ENCODE measurements at places on chromosomes 1 and 21. TPM values are rescaled to one million over a fixed set of nuclear protein-coding genes. Genes with fewer than 3 reads are reported as not detected.

The KRTAP10-2 gene
- total RNA-seq, result not detected

The OVAAL gene
- total RNA-seq, result not detected

The EXTL1 gene
- total RNA-seq, result 0.20 TPM

The DIO1 gene
- total RNA-seq, result not detected

The ETV3L gene
- total RNA-seq, result not detected

The ADGRL2 gene
- 378 TPM for total RNA-seq

The FCRLB gene
- 1.6 TPM for total RNA-seq

The IFNAR1 gene
- 49.9 TPM for total RNA-seq

The HEYL gene
- 0.30 TPM for total RNA-seq

The PTCH2 gene
- 0.33 TPM for total RNA-seq

The PPIAL4G gene
- total RNA-seq, result not detected

The SPRR5 gene
- total RNA-seq, result not detected

The TSPEAR gene
- not detected for total RNA-seq

The GMEB1 gene
- 8.4 TPM for total RNA-seq

The IVL gene
- total RNA-seq, result not detected

The KRTAP19-2 gene
- not detected for total RNA-seq

The LGR6 gene
- not detected for total RNA-seq

The TRAF3IP3 gene
- not detected for total RNA-seq

The C8B gene
- total RNA-seq, result not detected

The SEMA4A gene
- total RNA-seq, result 1.6 TPM

The ALX3 gene
- total RNA-seq, result not detected

The DNALI1 gene
- total RNA-seq, result 3.9 TPM

The ERG gene
- total RNA-seq, result 26.9 TPM

The FMN2 gene
- total RNA-seq, result 21.0 TPM

The CRP gene
- total RNA-seq, result not detected

The RNF186 gene
- not detected for total RNA-seq

The NRDC gene
- total RNA-seq, result 109 TPM

The SPRR2B gene
- total RNA-seq, result not detected

The ELAPOR1 gene
- total RNA-seq, result 0.39 TPM

The DENND4B gene
- total RNA-seq, result 28.8 TPM

The BTBD8 gene
- total RNA-seq, result 2.1 TPM

The AHCTF1 gene
- total RNA-seq, result 28.6 TPM

The FAM43B gene
- 0.13 TPM for total RNA-seq

The MAP7D1 gene
- total RNA-seq, result 81.4 TPM

The TMCO4 gene
- total RNA-seq, result 10.5 TPM

The WDR64 gene
- not detected for total RNA-seq

The AMY1C gene
- total RNA-seq, result not detected

The KCNA3 gene
- 0.07 TPM for total RNA-seq

The ADORA1 gene
- 0.65 TPM for total RNA-seq

The BARHL2 gene
- not detected for total RNA-seq

The OR10Z1 gene
- total RNA-seq, result not detected

The GJA8 gene
- total RNA-seq, result not detected

The GFI1 gene
- 0.07 TPM for total RNA-seq

The CACHD1 gene
- total RNA-seq, result 0.76 TPM

The CITED4 gene
- total RNA-seq, result 8.6 TPM

The COL8A2 gene
- total RNA-seq, result 13.8 TPM

Measured in smooth muscle cell of the pulmonary artery (primary cell).